GDM1 (cell line): ENCODE measurements at places on chromosomes 11 and 22.
A peak's percentile ranks its signal among the peaks of the same experiment; 100 is the strongest.

GRCh38 chr11:5553343-5553742 is 5.0 kb upstream of the OR52H1 start:
- DNase-seq, result no peak

GRCh38 chr11:85826116-85826855 is 15.3 kb upstream of the SYTL2 start:
- no peak for DNase-seq

DNA sequence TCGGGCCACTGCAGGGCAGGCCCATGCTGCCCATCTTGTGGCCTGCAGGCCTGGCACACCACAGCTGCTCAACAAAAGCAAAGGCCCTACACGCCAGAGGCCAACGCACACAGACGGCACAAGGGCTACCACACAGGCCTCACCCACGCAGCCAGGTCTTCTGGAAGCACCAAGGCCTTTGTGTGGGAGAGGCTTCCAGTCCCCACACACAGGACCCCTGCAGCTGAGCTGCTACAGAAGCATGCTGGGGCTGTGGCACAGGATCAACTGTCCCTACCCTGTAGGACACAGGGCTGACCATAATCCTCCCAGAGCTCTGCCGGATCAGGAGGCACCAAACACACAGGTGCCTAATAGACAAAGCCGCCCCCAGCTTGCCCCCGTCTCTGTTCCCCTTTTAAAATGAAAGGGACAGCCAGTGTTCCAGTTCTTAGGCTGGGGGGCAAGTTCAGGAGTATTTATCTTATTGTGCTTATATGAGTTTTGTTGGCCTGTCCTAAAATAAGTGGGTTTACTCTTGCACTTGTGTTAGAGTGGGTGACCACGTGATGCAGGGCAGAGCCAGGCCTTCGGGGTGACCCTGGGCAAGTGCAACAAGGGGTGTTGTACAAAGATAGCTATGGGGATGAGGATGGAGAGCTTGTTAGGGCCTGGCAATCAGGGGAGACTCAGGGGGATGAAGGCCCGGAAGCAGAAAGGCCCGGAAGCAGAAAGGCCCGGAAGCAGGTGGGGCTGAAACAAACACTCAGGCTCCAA is 5.4 kb downstream of the TTLL12 start:
- no peak for DNase-seq

DNA sequence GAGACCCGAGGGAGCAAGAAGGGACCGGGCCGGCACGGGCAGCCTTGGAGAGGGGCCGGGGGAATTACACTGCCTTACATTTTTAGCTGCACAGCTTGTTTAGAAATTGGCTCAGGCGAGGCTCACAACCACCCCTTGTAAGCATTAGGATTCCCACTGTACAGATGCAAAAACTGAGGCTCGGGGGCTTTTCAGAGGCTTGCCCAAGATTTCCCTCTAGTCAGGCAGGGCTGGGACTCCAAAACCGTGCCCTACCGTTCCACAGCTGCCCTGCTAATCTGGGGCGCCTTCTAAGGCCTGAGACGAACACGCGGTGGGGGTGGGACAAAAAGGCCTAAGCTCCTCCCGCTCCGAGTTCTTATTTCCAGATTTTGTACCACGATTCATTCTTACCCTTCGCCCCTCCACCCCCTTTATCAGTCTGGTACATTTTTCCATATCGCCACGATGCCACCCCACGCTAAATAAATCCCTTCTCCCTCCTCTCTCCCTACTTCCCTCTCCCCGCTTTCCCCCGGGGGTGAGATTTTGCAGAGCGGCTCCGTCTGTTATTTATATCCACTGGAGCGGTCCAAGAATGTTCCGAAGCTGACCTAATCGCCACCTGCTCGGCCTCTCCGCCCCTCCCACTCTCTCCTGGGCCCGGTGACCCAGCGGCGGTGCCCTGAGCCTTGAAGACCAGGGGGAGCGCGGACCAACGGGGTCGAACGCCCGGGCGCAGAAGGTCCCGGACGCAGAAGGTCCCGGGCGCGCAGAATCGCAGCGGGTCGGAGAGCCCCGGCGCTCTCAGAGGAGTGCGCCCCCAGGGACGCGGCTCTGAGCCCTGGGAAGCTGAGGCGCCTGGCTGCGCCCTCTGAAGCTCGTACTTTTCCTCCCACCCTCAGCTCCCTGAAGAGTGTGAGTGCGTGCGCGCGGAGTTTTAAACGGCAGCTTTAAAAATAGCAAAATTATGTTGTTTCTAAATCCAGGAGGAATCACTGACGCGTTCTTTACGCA is 764 bp upstream of the PACSIN3 start:
- DNase-seq, result no peak

- DNase-seq, result no peak
Observed at GRCh38 chr11:63879598-63880402, 37.2 kb downstream of the RCOR2 start.

GRCh38 chr11:70333261-70333660 is 62.8 kb downstream of the PPFIA1 start:
- no peak for DNase-seq

- no peak for DNase-seq
Observed at GRCh38 chr22:23550049-23550650, 29.9 kb downstream of the IGLL1 start.

DNA sequence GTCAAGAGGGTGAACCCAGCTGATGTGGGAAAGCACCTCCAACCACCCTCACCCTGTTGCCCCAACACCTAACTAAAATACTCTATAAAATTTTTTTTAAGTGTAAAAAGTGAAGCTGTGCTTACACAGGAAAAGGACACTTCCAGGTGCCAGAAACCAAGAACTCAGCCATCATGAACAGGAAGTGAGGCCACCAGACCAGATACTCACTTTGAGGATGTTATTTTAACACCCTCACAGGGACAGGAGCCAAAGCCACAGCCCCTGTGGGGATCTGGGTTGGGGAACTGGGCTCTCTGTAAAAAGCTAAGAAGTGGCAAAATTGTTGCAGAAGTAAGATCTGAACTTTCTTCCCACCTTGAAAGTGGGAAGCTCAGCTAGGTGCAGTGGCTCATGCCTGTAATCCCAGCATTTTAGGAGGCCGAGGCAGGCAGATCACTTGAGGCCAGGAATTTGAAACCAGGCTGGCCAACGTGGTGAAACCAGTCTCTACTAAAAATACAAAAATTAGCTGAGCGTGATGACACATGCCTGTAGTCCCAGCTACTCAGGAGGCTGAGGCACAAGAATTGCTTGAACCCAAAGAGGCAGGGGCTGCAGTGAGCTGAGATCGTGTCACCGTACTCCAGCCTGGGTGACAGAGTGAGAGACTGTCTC is 3.8 kb downstream of the RSPH14 start:
- DNase-seq, result peak; percentile 73

- DNase-seq, result no peak
Observed at GRCh38 chr11:87970762-87971161, 204.5 kb downstream of the RAB38 start.

DNA sequence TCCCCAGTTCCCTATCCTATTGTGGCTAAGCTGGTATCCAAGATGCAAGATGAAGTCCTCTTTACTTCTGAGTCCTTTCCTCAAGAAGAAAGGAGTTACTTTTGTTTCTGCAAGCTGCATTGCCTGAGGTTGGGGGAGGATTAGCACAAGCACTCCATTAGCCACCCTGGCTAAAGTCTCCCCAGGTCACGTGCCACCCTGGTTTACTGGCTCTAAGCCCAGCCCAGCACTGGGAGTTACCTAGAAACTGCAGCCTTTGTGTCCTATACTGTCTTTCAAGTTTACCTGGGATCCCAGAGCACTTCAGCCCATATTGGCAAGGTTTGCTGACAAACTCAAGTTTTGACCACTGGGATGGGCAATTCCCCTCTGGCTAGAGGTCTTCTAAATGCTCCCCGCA is 78.4 kb upstream of the DBX1 start:
- DNase-seq, result no peak

- no peak for DNase-seq
Observed at GRCh38 chr22:22201185-22201929, 43.2 kb upstream of the VPREB1 start.

- DNase-seq, result no peak
Observed at GRCh38 chr11:26623076-26623659, 51.1 kb upstream of the MUC15 start.

DNA sequence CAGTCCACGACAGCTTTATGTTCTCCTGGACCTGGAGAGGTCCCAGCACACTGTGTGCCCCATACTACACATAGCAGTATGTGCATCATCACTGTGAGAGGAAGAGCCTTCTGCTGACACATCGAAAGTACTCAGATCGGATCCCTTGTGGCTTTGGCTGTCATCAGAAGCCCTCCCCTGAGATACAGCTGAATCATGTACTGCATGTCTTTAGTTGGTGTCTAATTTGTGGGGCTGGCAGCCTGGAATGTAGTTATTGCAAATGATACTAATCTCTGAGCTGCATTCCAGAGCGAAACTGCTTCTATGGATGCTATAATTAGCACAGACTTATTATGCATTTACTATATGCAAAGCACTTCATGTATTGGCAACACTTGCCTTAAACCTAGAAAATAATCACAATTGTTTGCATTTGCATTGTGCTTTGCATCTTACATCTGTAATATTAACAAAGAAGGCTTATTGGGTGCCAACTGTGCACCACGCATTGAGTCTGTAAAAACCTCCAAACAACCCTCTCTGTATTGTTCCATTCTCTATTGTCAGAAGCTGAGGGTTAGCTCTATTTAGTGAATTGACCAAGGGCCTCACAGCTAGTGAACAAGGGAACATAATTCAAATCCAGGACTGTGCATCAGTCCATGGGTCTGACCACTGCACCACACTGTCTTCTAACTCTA is 89.2 kb upstream of the CRTAM start:
- peak; percentile 82 for DNase-seq

DNA sequence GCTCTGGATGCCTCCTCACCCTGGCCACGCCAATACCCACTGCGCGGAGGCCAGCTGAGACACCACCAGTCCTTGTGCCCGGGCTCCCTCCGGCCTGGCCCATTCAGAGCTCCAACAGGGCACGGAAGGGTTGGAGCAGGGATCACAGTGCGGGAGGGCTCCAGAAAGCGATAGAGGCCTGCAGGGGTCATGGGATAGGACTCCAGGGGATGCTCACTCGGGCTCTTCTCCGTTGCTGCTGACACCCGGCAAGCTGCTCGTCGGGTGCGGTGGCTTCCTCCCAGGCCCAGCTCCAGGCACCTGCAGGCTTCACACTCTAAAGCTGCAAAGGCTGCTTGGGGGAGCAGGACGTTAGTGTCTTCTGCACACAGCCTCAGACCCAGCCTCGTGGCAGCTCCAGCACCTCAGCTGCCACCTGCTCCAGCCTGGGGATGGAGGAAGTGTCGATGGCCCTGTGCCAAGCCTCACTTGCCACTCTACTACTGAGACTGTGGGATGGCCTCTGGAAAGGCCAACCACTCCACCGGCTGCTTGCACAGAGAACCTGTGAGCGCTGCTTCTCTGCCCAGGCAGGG is 10.6 kb downstream of the WNT7B start:
- DNase-seq, result no peak
